T-helper 2 cell treated with Interferon-gamma antibody and Interleukin-4, amounts not matched to agents 5 μg/mL and 100 μg/mL, for 36 hours (primary cell): ENCODE measurements at places on chromosomes 12 and 14.

GRCh38 chr14:84927096-84927827, 602.7 kb upstream of the FLRT2 start:
- no peak for DNase-seq

DNA sequence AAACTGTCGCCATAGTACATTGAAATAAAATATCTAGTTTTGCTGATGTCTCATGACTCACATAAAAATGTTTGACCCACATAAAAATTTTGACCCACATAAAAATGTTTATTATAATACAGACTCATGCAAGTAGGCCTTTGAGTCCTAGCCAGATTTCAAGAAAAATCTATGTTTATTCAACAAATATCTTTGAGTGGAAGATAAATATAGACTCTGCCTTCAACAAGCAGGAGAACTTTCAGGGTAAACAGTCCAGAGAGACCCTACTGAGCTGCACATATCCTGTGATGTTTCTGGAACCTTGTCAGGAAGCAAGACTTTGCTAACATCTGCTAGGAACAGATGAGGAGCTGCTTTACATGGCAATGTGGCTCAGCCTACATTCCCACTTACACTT, 283.1 kb downstream of the MDGA2 start:
- DNase-seq: no peak

DNA sequence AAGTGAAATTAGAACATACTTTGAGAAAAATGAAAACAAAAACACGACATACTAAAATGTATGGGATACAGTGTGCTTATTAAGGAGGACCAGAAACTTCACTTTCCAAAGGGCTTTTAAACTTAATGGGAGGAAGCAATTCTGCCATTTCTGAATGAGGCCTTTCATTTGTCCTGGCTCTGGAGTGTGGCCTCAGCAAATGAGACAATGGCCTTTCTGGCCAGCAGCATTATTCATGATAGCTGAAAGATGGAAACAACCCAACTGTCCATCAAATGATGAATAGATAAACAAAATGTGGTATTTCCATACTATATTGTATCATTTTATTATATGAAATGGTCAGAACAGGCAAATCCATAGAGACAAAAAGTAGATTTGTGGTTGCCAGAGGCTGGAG, 338.6 kb downstream of the CEP128 start:
- no peak for DNase-seq

GRCh38 chr14:103581954-103582703, 19.4 kb downstream of the COA8 start:
- no peak for DNase-seq

- DNase-seq: no peak
These were observed 80.4 kb upstream of the GPR68 start for GRCh38 chr14:91324606-91325575.

GRCh38 chr12:104006929-104007328, 41.3 kb downstream of the TDG start:
- no peak for DNase-seq

DNA sequence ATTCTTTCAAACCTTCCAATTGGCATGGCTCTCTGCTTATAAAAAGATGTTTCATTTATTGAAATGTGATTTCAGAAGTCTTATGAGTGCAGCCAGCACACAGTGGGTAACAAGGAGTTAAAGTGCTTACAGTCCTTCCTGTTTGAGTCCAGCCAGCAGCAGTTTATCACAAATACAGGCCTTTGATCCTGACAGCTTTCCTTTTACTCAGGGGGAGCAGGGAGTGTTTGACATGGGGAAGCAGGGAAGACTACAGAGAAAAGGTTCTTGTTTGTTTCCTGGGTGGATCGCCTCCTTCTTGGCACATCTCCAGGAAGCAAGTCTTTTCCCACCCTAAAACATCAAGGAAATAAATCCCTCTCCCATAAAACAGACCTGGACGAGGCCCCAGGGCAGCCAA, 216.1 kb downstream of the MSRB3 start:
- no peak for DNase-seq

DNA sequence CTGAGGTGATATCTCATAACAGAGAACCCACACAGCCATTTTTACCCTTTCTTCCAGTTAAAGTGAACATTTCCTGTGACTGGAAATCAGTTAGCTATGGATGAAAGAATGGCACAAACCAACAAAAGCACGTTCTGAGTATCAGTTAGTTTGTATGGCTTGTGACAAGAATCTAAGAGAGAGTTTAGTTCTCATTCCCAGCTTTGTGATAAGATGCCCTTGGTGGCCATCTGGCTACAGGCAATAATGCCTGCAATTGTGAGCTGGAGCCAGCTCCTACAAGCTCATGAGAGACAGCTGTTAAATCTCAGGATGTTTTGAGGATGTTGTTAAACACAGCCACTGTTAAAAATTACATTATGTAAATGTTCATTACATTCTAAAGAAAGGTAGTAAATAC, 122.0 kb upstream of the FRMD6 start:
- no peak for DNase-seq

- no peak for DNase-seq
These were observed 62.4 kb downstream of the EID3 start for GRCh38 chr12:104365921-104366410.

- DNase-seq: no peak
These were observed 276.2 kb upstream of the RTL1 start for GRCh38 chr14:101179691-101180211.

DNA sequence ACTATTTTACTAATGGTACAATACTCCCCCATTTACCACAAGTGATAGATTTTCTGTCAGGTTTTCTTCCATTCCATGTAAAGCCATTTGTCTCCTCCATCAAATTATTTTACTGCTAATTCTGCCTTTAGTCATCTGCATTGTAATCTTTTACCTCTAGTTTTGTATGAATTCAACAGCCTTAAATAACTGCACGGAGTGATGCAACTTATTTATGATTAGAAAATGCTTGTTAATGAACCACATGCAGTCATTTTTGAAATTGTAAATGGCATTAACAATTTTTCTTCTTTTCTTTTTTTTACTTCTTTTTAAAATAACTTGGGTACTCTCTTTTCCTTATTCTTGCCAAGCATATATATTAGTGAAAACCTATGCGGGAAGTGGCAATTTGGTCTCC, 71.5 kb downstream of the RESF1 start:
- DNase-seq: no peak

DNA sequence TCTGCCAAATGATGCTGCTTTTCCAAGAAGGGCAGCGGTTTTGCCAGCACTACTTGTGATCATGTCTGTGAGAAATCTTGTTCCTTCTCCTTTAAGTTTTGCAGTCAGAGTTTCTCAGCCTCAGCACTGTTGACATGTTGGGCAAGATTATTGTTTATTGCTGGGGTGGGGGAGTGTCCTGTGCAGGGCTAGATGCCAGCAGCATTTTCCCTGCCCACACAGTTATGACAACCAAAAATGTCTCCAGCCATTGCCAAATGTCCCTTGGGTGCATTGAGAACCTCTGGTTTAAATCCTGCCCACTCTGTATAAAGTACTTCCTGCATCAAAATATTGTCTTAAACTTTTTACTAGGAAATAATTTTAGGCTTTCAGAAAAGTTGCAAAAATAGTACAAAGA, 20.0 kb downstream of the TMEM132C start:
- no peak for DNase-seq

- no peak for DNase-seq
These were observed 18.4 kb downstream of the TMPO start for GRCh38 chr12:98533723-98534251.

DNA sequence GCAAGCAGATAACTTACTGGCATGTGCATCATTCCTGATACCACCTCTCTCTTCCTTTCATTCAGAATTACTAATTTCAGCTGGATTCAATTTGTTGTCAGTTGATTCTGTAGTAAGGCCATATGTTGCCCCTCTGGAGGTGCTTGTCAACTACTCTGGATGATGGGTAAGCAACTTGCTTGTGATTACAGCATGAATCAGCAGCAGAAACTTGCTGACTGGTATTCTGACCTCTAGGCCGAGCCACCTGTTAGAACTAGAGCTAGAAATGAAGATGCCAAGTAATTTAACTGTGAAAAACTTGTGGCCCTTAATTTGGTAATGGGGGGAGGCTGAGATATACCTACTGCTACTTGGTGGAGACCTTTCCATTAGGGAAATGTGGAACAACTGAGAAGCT, 5.1 kb downstream of the RNF10 start:
- DNase-seq: no peak

GRCh38 chr14:79502751-79503148, 708.6 kb downstream of the DIO2 start:
- no peak for DNase-seq

DNA sequence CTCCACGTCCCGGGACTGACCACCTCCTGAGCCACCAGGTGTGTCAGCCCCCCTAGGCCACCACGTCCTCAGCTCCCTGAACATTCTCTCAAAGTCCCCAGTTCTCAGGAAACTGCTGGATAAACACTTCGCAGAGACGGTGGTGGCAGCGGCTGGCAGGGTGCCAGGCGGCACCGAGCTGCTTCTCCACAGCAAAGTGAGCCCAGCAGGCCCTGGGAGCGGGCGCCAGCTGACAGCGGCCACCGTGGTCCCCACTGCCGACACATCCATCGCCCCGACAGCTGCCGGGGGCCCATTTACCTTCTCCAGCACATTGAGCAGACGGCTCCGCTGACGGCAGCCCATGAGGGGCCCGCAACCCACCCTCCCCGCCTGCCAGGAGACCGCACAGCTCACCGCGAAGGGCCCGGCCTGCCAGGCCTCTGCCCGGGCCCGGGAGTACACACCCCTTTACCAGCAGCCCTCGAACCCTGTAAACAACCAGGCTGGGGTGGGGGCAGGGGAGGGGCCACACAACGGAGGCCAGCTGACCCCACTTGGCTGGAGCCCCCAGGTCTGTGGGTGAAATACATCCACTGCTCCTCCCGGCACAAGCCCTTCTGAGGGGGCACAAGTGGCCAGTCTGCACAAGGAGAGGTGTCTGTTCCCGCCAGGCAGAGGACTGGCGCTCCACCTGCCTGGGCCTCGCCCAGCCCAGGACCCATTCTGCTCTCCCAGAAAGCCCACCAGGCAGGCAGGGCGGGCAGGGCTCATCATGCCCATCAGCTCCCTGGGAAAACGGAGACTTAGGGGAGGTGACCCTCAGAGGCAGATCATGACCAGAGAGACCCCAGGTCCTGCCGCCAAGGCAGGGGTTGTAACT, 10.5 kb downstream of the AKT1 start:
- DNase-seq: no peak

DNA sequence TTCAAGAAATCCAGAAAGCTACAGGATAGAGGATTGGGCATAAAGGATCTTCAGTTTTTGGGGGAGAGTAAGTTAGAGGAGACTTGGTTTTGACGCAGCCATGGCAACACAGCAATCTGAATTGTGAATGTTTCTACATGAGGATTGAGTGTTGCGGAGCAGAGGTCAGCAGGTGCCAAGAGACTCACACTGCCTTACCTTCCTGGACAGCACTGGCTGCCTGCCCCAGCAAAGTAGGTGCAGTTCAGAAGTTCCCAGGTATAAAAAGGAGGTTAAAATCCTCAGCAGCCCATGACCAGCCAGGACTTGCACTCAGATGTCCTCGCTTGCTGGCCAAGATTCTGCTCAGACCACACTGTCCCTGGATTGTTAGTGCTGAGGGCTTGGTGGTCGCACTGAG, 371.1 kb downstream of the DPF3 start:
- DNase-seq: no peak

DNA sequence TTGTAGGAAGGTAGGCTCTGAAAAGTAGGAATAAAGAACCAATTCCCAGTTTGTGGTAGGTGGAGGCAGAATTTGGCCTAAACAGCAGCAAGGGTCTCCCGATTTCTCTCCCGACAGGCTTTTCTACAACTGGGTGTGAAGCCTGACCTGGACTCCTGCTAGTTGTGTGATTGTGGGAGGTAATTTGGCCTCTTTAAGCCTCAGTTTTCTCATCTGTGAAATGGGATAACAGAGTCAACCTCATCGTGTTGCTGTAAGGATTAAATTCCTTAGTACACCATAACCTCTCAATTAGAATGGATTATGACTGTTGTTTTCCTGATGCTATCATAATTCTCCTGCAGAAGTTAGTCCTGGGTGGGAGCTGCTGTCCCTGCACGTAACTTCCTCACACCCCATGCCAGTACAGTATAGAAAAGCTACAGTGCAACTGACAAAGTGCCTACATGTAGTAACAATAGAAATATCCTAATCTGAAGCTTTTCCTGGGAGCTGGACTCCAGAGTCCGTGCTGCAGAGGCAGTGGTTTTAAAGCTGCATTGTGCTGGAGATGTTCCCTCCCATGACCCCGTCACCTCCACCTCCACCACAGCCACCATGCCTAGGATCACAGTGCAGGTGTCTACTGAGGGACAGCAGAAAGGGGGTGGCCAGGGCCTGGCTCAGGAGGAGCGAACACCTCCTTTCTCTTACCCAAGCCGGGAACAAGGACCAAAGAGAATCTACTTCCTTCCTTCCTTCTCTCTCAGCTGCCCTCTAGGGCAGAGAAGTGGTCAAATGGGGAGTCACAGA, 76.5 kb downstream of the FBXL14 start:
- no peak for DNase-seq

DNA sequence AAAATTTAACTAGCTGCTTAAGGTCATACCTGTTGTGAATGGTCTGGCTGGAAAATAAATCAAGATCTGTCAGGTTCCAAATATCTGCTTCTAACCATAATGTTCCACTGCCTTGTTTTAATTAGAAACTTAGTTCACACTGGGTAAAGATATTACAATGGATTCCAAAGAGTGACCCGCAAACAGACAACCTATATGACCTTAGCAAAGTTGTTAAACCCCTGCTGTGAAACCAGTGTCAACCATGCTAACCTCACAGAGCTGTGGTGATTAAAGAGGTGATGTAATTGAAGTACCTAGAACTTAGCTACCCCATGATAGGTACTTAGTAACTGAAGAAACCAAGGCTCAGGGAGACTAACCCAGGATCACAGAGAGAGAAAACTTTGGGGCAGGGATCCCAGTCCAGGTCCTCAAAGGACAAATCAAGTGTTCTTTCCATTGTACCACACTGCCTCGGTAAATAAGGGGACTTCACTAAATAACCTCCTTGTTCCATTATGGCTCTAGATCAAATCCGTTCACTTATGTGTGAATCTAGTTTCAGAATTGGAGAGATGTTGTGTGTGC, 2.2 kb downstream of the GUCY2C start:
- no peak for DNase-seq

GRCh38 chr12:12872934-12873275, 18.5 kb upstream of the GPRC5A start:
- no peak for DNase-seq

DNA sequence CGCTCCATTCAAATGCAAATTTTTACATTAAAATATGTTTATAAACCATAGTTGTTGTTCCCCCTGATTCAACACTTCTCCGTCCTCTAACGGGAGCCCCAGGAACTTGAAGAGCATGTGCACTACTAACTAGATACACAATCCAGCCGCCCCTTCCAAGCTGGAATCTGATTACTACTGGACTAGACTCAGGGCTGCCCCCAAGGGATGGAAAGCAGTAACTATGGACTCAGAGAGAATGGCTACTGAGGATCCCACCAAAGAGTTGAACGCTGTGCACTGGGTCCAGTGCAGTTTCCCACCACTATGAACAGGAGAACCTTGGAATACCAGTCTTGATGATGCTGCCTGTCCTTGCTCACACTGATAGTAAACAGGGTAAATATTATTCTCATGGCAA, 48.6 kb upstream of the PCNX1 start:
- no peak for DNase-seq

DNA sequence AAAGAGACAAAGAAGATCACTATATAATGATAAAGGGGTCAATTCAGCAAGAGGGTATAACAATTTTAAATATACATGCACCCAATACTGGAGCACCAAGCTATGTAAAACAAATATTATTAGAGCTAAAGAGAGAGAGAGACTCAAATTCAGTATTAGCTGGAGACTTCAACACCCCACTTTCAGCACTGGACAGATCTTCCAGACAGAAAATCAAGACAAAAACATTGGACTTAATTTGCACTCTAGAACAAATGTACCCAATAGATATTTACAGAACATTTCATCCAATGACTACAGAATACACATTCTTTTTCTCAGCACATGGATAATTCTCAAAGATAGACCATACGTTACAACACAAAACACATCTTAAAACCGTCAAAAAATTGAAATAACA, 81.0 kb downstream of the KLHL28 start:
- no peak for DNase-seq
